ENCODE measurements at places on chromosomes 2 and 18. TPM values are rescaled to one million over a fixed set of nuclear protein-coding genes. Genes with fewer than 3 reads are reported as not detected.

Gene SPATA3
- not detected for total RNA-seq

Gene CNGA3
- 0.29 TPM for total RNA-seq

Gene LHCGR
- total RNA-seq = not detected

Gene MAP3K19
- total RNA-seq = not detected

Gene APOB
- total RNA-seq = under 0.01 TPM

Gene HOXD3
- 2.1 TPM for total RNA-seq

Gene UBE2E3
- total RNA-seq = 58.3 TPM

Gene TRIM43
- not detected for total RNA-seq
